Endothelial cell of umbilical vein (primary cell): ENCODE measurements at places on chromosomes 1 and 21. TPM values are rescaled to one million over a fixed set of nuclear protein-coding genes. Genes with fewer than 3 reads are reported as not detected.

CPTP gene
- 25.1 and 29.5 TPM in 2 replicates for total RNA-seq

AIRE gene
- total RNA-seq, result 0.11 TPM in 1 of 2 replicates, not detected in the other

PPT1 gene
- 121 and 131 TPM in 2 replicates for total RNA-seq

- peak; percentile 20 for DNase-seq
Measured at GRCh38 chr1:58982259-58982998, 198.6 kb upstream of the JUN start.

DNA sequence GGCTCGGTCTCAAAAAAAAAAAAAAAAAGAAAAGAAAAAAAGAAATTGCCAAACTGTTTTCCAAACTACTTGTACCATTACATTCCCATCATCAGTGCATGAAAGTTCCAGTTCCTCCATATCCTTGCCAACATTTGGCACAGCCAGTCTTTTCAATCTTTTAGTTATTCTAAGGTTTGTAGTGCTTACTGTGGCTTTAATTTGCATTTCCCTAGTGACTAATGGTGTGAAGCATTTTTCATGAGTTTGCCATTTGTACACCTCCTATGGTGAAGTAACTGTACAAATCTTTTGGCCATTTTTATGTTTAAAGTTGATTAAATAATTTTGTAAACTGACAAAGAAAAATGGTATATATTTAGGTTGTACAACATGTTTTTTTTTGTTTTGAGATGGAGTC is 70.7 kb downstream of the DEGS1 start:
- no peak for DNase-seq

- DNase-seq, result no peak
Measured at GRCh38 chr1:226942392-226942791, 2.3 kb downstream of the COQ8A start.

- no peak for DNase-seq
Measured at GRCh38 chr1:33723251-33723650, 140.6 kb upstream of the HMGB4 start.
